Astrocyte of the spinal cord (primary cell): ENCODE measurements at places on chromosomes 2 and 18.

DNA sequence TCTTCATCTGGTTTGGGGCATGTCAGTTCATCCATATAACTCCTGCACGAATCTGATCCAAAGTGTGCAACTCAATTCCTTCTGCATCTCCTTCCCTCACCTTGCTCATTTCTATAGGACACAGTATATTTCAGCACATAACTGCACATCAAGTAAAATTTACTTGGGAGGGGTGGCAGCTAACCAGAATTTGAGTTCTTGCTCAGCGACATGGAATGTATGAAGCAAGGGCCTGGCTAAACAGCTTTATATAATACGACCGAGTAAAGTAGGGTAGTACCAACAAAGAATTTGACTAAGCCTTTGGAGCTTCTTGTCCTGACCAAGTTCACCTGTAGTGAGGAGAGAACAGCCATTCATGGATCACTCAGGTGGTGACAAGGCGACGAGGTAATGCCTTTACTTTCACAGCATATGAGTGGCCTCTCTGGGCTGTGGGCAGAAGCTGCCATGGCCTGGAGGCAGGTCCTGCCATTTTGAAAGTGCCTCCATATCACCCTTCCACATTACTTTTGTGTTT is 570.2 kb upstream of the TNP1 start:
- DNase-seq: no peak

GRCh38 chr2:1976728-1977416 is 232.6 kb upstream of the PXDN start:
- peak; percentile 56 for DNase-seq

DNA sequence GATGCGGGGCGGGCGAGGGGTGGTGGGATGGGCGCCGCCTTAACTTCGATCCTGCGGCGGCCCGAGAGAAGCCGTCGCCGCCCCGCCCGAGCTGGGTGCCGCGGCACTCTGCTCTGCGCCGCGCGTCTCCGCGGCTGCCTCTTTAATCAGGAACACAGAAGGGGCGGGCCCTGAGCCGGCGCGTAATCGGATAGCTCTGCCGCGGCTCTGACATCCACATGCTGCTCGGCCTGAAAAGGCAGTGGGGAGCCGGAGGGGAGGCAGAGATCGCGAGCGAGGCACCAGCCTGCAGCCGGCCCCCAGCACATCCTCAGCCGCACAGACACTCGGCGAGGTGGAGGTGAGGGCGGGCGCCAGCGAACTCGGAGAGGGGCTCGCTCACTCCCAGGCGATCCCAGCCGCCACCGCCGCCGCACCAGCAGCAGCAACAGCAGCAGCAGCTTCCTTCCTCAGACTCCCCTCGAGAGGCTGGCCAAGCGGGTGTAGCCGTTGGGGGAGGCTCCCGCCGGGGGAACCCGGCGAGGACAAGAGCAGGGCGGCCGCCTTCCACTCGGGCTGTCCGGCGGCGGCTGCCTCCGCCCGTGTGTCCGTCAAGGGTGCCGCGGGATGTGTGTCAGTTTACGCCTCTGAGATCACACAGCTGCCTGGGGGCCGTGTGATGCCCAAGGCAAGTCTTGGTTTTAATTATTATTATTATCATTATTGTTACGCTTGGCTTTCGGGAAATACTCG is at the start of gene NRP2:
TSS of gene NRP2 (plus strand) at position 263 of the 732 bp plus-strand sequence. CDS start 790 bp downstream, outside the sequence.
- peak; percentile 94 for DNase-seq

DNA sequence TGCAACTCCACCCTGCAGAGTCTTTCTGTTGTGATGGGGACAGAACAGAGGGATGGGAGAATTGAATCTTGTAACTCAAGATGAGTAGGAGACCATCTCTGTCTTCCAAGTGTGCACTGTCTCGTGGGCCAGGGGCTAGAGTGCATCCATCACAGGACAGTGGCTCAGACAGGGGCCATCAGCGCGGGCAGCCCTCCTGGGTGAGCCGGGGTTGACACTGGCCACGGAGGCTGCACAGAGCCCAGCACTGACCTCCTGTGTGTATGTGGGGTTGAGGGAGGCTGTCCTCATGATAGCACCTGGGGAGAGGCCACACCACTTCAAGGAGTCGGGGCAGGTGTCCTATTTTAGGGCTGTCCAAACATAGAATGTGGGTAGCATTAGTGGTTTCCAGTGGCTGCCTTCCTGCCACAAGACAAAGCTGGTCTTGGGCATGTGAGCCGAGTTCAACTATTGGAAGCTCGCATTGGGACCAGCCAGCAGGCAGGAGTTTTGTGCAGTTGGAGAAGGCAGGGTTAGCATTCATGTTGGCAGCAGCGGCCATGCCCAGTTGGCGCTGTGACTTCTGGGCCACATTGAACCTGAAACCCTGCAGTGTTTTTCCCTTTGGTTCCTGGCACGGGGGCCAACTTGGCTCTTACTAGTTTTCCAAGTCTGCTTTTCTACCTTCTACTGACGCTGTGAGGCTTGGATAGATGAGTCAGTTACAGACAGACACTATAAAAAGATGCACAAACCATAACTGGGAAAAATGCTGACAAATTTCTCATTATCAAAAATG is 45.3 kb downstream of the ACOXL start:
- no peak for DNase-seq

GRCh38 chr2:215368493-215368809 is 56.6 kb downstream of the ATIC start:
- DNase-seq: peak; percentile 20
